ENCODE measurements at places on chromosomes 6 and 20.
A peak's percentile ranks its signal among the peaks of the same experiment; 100 is the strongest.

DNA sequence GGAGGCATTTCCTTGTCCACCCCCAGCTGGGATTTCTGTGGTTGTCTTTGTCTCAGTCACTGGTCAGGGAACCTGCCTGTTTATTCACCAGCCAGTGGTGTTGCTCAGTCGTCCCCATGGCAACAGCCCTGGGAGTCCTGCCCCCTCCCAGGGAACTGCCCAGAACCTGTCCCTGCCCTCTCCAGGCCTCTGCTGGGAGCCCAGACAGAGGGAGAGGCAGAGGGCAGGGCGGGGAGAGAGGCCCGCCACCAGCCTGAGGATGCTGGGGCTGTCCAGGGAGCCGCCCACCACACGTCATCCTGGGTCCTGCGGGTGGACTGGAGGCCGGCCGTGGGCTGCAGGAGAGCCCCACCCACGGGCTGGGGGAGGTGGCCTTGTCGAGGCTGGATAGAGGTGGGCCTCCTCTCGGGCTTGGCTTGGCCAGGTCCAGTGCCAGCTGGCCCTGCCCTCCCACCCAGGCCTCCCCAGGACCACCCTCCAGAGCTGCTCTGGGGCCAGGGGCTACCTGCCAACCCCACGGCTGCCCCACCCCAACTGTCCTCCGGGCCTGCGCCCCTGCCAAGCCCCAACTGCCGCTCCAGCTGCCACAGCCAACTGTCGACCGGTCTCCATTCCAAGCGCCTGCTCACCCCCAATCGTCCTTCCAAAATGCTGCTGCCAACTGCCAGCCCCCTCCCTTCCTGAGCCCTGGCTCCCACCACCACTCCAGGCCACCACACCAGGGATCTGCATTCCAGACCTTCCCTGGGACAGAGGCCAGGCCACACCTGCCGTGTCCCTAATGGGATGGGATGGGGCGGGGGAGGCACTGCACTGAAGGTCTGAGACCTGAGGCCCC lies 4.2 kb upstream of the ZBTB46 start:
- DNase-seq = no peak

- DNase-seq = no peak
Measured at GRCh38 chr6:165807249-165807960, 144.4 kb upstream of the PDE10A start.

DNA sequence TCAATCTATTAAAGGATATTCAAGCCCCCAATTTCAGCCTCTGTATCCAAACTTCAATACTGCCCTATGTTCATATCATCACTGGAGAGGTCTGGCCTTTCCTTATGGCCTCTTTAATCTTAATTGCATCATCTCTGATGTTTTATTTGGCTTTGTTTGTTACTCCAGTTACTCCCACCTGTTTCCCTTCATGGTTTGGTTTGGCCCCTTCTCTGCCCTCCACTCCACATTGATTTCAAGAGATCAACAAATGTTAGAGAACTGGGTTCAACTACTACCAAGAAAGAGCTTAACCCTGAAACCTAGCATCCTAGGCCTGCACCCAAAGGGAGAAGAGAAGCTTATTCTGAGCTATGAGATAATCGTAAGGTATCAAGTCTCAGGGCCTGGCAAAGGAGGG lies 221.6 kb downstream of the LAMA2 start:
- DNase-seq = no peak

DNA sequence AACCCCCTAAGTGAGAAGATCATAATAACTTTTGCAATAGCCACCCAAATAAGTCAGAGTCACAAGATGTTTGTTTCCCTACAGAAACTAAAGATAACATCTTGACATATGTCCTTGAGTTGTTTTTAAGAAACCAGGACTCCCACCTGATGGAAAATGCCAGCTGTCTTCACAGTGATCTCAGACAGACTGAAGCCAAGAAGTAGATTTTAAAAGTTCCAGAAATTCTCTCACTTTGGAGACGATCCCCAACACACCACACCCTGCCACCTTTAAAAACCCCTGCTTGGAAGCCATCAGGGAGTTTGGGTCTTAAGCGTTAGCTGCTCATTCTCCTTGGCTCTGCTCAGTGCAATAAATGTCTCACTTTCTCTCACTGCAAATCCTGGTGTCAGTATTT lies 63.0 kb downstream of the GPR6 start:
- DNase-seq = no peak

GRCh38 chr6:155223646-155224451 lies 40.0 kb upstream of the CLDN20 start:
- DNase-seq = no peak

- DNase-seq = no peak
Measured at GRCh38 chr6:7513529-7513928, 27.9 kb upstream of the DSP start.

- no peak for DNase-seq
Measured at GRCh38 chr20:8898823-8899222, 170.1 kb upstream of the PLCB4 start.

DNA sequence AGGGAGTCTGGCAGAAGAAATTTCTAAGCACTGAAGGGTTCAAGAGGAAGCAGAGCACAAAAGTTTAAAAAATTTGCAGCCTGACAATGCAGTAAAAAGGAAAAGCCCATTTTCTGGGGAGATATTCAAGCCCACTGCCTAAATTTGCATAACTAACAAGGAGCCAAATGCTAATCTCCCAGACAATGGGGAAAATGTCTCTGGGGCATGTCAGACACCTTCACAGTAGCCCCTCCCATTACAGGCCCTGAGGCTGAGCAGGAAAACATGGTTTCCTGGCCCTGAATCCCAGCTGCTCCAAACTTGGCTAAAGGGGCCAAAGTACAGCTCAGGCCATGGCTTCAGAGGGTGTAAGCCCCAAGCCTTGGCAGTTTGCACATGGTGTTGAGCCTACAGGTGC lies 908.5 kb upstream of the MANEA start:
- no peak for DNase-seq

- no peak for DNase-seq
Measured at GRCh38 chr6:145212813-145213212, 522.5 kb downstream of the EPM2A start.

DNA sequence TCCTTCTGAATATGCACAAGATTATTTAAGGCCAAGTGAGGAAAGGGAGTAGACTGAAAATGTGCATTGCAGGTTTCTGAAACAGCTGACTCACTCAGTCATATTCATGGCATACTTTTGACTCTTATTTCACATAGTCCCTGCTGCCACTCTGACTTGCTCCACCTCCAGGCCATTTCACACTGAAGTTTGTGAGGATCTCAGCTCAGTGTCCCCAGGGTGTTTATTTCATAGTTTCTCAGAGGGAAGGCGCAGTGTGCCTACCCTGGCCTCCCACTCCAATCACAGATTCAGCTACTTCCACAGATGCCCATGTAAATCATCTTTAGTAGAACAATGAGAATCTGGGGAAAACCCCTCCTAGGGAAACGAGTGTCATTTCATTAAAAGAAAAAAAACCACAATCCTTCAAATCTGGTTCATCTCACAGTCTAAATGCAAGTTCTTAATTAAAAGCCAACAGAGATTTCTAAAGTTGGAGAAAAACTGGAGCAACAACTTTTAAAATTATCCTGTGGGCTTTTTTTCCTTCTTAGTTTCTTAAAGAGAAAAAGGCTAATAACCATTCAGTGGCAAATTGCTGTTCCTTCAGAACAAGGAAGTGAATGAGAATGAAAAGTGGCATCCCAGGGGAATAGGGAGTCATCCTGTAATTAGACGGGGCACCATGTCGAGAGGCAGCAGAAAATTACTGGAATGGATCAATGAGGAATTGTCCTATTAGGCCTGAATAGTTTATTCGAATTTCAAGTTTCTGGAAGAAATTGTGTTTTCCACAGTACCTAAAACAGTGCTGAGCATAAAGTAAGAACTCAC lies 133.6 kb downstream of the TFAP2B start:
- DNase-seq = no peak

DNA sequence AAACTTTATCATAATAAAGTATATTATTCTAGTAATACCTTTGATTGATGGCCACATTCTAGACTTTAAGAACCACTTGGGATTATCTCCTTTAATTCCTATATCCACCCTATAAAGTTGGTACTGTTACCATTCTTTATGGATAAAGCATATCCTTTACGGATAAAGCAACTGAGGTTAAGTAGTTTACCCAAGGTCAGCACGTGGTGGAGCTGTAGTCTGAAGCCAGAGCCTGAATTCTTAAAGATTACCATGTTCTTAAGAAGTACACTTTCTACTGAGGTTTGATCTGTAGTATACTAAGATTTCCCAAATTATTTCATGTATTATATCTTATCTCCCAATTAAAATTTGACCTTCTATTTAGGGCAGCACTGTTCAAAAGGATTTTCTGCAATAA lies 3.0 kb upstream of the NCOA7 start:
- no peak for DNase-seq

DNA sequence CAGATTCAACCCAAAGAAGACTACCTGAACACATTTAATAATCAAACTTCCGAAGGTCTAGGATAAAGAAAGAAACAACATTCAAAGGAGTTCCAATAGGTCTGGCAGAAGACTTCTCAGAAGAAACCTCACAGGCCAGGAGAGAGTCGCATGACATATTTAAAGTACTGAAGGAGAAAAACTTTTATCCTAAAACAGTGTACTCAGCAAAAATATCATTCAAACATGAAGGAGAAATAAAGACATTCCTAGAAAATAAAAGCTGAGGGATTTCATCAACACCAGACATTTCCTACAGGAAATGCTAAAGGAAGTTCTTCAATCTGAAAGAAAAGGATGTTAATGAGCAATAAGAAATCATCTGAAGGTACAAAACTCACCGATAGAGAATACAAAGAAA lies 108.6 kb downstream of the BTBD9 start:
- DNase-seq = no peak

- DNase-seq = no peak
Measured at GRCh38 chr20:19374216-19374615, 161.8 kb downstream of the SLC24A3 start.

GRCh38 chr6:129709769-129710449 lies at the start of gene ARHGAP18:
Gene ARHGAP18, minus strand, starts transcription at chr6:129710177. Its CDS starts 41 bp downstream, at chr6:129710136.
- peak; percentile 47 for DNase-seq

GRCh38 chr6:15349379-15349778 lies 103.5 kb downstream of the JARID2 start:
- DNase-seq = no peak

- DNase-seq = no peak
Measured at GRCh38 chr6:56458324-56458884, 184.3 kb downstream of the DST start.

DNA sequence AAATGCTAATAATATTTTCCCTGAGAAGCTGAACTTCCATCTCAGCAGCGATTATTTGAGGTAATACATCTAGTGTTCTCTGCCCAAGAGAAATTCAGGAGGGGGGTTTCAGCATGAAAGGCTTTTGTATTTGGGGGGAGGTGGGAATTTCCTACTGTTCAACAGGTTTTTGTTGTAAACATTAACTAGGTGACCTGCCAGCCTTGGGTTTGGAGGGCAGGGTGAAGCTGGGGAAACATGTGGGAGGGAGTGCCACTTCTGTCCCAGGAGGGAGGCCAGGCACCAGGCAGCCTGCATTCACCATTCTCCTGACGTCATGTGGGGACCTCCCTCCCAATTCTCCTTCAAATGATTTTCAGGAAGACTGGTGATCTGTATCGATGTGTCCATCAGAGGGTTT lies 37.7 kb upstream of the PKHD1 start:
- DNase-seq = no peak

Measured in memory B cell (primary cell).